Activated CD8-positive, alpha-beta memory T cell treated with anti-CD3 and anti-CD28 coated beads for 48 hours (primary cell): ENCODE measurements at places on chromosomes 13 and 19.

GRCh38 chr13:95447814-95448213, 104.7 kb upstream of the CLDN10 start:
- no peak for DNase-seq

DNA sequence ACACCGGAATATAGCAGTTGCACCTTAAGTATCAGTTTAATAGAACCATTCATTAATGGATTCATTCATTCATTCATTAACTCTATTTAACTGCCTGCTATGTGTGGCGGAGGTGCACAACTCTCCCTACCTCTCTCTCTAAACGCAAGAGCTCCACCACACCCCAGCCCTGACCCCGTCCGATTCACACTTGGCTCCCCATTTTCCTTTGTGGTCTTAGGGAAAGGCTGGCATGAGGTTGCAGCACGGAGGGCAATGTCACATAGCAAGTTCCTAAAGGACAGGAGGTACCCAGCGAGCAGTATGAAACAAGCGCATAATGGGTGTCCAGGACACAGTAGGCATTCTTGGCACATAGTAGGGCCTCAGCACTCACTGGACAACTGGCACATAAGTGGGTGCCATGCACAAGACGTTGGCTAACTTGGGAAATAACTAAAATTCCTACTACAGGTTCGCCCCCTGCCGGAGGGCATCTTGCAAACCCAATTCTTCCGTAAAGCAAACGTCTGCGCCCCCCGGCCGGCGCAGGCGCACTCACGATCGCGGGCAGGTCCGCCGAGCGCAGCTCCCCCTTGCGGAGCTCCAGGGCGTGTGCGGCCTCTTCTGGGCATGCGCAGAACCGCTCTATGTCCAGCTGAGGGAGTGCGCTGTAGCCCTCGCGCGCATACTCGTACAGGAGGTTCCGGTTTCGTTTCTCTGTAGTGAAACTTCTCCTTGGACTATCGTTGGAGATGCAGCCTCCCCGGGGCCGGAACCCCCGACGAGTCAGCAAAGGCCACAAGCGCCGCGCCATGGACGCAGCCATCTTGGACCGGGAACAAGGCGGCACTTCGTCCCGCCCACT, at the start of gene SARS2:
SARS2 (minus strand) TSS at position 835 of the 847 bp plus-strand sequence; CDS start at position 808, 27 bp downstream.
- peak; percentile 85 for DNase-seq

GRCh38 chr19:5850743-5851293, 431 bp downstream of the FUT3 start:
- DNase-seq = no peak

DNA sequence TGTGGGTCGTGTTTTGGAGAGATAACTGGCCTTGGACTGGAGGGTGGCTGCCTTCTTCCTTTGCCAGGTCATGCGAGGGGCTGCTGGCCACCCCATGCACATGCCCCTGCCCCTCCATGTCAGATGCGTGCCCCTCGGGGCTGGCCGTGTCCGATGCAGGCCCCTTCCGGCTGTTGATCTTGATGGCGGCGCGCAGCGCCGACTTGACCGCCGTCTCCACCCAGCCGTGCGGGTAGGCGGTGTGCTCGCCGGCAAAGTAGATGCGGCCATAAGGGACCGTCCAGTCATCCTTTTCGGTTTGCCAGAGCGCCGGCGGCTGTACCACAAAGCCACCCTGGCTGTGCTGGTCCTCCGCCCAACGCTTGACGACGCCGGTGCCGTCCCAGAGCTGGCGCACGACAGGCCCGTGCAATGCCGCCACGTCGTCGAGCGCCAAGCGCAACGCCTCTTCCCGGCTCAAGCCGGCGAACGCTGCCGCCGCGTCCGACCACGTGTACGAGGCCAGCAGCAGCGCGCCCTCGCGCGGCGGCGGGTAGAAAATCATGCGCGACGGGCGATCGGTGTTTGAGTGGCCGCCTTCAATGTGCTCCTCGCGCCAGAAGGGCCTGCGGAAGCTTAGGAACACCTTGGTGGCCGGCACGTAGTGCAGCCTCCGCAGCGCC, 6.9 kb downstream of the IL4I1 start:
- DNase-seq = peak; percentile 48

- DNase-seq = no peak
Observed at GRCh38 chr13:95296326-95296925, 4.8 kb downstream of the ABCC4 start.

GRCh38 chr19:5996623-5997320, 18.8 kb upstream of the RANBP3 start:
- DNase-seq = no peak

- no peak for DNase-seq
Observed at GRCh38 chr19:51803967-51804366, 9.0 kb downstream of the FPR3 start.

DNA sequence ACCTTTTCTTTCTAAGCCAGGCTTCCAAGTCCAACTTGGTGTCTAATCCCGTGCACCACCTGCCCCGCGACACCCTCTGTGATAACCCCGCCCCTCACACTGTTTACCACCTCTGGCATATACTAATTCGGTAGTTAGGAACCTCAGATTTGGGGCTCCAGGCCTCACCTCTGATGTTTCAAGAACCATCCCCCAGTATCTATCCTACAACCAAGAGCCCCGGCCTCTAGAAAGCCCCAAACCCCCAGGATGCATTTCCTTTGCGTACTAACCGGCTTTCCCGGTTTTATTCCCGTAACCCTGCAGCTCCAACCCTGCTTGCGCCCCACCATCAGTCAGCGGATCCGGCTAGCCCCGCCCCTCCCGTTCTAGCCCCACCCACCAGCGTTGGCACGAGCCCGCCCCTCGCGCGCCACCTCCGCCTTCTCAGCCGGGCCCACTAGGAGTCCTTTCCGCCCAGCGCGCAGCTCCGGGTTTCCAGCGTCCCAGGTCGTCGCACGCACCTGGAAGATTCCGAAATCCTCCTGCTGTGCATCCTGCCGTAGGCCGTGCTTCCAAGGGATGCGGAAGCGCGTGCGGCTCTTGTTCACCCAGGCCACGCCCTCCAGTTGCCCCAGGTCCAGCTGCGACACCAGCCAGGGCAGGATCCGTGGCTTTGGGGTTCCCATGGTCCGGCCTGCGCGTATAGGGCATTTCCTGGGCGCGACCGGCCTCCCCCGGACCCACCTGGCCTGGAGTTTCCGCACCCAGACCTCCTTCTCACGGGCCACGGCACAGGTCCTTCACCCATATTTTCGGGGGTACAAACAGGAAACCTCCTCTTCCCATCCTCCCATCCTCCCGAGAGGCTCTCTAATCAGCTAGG, 1.3 kb downstream of the IRF3 start:
- peak; percentile 92 for DNase-seq

DNA sequence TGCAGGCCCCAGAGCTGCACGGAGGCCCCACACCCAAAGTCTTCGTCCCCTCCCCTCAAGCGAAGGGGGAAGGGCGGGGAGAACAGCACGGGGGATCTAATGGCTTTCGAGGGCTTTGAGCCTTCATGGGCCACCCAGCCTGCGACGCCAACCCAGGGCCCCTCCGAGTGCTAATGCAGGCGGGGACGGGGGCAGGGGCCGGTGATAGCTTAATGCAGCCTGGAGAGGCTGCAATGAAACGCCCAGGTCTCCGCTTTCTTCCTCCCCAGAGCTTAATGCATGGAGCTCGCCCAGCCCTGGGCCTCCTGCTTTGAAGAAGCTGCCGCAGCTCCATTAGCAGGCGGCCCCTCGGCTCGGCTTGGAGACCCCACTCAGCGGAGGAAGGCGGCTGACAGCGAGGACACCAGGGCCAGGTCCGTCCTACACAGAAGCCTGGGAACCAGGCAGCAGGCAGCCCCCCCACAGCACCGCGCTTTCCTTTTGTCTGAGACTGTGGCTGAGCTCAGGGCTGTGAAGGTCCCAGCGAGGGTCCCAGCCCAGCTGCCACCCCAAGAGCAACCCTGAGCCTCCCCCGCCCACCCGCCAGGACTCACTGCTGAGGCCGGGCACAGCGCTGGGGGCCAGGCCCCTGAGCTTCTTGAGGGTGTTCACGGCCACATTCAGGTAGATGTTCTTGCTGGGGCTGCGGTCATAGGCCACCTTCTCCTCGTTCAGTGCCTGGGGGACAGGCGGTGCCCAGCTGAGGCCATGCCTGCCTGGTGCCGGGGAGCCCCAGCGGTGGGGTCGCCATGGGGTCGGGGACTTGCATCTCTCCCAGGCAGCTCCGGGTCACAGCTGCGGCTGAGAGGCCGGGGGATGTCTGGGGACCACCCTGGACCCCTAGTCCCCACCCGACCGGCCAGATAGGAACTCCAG, 7.5 kb upstream of the ATP8B3 start:
- no peak for DNase-seq

- no peak for DNase-seq
Observed at GRCh38 chr13:32126756-32127155, 95.2 kb downstream of the FRY start.

GRCh38 chr13:97497400-97497799, 63.4 kb downstream of the RAP2A start:
- no peak for DNase-seq

DNA sequence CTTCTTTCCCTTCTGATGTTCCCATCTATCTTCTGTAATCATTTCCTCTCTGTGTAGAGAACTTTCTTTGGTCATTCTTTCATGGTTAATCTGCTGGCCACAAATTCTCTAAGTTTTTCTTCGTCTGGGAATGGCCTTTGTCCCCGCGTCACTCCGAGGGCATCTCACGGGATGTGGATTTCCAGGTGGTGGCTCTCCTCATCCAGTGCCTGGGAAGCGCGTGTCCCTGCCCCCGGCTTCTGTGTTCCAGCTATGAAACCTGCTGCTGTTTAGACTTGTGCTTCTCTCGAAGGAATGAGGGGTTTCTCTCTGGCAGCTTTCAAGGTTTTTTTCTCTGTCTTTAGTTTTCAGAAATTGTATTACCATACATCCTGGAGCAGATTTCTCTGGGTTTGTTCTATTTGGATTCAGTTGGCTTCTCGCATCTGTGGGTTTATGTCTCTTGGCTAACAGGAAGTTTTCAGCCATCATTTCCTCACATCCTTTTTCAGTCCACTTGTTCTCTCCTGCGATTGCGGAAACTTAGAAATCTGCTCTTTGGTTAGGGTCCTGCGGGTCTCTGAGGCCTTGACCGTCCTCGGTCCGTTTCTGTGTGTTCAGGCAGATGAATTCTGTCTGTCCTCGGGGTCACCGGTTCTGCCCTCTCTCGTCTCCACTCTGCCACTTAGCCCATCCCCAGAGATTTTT, 36.9 kb upstream of the DCUN1D2 start:
- no peak for DNase-seq

DNA sequence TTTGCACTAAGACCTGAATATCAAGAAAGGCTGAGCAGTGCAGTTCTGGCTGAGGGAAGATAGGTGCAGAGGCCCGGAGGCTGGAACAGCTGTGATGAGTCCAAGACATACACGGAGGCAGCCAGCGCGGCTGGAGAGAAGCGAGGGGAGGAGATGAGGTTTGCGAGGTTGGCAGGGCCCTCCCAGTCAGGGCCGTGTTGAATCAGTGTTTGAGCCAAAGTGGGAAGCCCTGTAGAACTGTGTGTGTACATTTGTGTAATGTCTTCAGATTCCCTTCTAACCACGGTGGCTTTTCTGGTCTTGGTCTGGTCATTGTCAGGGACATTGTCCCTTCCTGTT, 34.9 kb downstream of the PAK4 start:
- no peak for DNase-seq

DNA sequence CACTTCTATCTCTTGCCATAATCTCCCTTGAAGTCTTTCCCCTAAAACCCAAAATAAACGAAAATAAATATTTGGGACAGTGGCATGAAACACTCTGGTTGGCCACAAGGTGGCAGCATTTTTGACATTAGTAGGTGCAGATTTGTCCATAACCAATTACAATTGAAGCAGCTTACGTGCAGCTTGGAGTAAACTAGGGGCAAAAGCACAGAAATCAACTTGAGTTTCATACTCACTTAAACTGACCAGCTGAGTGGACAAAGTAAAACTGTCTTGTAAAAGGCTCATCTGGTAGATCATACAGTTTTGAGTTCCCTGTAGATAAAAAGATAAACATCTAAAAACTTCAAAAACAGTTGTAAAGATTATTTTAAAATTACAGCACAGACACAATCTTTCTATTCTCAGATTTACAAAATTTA, 18.8 kb downstream of the PDCD5 start:
- peak; percentile 5 for DNase-seq

DNA sequence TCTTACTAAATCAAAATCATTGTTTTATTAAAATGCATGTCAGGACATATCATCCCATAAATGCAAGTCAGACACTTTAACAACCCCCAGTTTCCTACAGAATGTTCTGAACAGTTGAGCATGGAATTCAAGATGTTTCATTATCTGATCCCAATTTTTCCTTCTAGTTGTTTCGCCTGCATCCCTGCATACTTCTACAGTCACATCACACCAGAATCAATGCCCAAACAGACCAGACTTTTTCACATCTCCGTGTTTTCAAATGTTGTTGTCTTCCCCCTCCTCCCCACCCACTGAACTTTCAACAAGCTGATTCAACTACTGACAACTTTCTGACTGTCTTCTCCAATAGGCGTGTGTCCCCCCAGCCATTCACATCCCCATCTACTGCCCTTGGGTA, 48.6 kb downstream of the LHFPL6 start:
- no peak for DNase-seq

DNA sequence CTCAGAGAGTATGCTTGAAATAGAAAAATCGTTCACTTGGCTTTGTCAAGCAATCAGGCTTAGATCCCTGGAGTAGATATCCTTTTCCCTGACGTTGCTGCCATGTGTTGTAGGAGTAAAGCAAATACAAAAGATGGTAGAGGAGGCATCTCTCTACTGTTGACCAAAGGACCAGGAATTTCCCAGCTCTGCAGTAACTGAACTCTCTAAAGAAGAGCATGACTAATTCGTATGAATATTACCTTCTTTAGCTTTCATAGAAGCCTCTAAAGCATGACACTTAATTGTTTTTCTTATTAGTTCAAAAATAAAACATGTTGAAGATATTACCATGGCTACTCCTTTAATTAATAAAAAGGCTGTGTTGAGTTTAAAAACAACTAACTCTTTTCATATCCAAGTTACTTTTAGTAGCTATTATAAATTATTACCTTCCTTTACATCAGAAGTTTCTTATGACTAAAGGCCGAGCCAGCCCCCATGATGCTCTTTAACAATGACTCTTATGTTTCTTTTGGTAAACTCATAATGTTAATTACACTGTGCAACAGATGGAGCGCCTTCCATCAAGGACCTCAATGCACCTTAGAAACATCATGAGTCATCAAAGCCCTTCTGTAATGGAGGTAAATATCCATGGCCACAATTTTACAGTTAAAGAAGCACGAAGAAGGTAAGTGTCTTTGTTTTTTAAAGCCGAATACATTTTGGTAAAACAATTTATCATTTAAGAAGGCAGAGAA, 352.4 kb downstream of the KLF5 start:
- DNase-seq = no peak

GRCh38 chr13:31310356-31310755, 110.6 kb downstream of the B3GLCT start:
- DNase-seq = no peak
